GM12878 (cell line): ENCODE measurements at places on chromosomes 12 and 14. TPM values are rescaled to one million over a fixed set of nuclear protein-coding genes. Genes with fewer than 3 reads are reported as not detected.
A peak's percentile ranks its signal among the peaks of the same experiment; 100 is the strongest.

GRCh38 chr14:51828017-51828797, 32.2 kb upstream of the GNG2 start:
- H3K27ac ChIP-seq, result no peak overlapping the region
- no peaks in the 10 kb centered on the region for H3K27me3 ChIP-seq
- DNase-seq, result peak; percentile 74
- H3K4me3 ChIP-seq, result no peak overlapping the region
- H3K4me1 ChIP-seq, result no peaks in the 10 kb centered on the region

GRCh38 chr14:96706893-96707292, 90.3 kb upstream of the VRK1 start:
- peaks cover 11% of the 10 kb centered on the region for H3K4me1 ChIP-seq
- no peaks in the 10 kb centered on the region for H3K36me3 ChIP-seq
- no peaks in the 10 kb centered on the region for H3K27me3 ChIP-seq
- no peak for DNase-seq
- H3K4me3 ChIP-seq, result no peak overlapping the region

PHETA1 gene
- 1.3 and 1.4 TPM in 2 replicates for total RNA-seq

GRCh38 chr12:80264386-80264785, 165.0 kb downstream of the OTOGL start:
- H3K27ac ChIP-seq, result no peak overlapping the region
- no peaks in the 10 kb centered on the region for H3K27me3 ChIP-seq
- no peak for DNase-seq
- H3K4me3 ChIP-seq, result no peak overlapping the region
- no peaks in the 10 kb centered on the region for H3K4me1 ChIP-seq
- no peaks in the 10 kb centered on the region for H3K36me3 ChIP-seq

DNA sequence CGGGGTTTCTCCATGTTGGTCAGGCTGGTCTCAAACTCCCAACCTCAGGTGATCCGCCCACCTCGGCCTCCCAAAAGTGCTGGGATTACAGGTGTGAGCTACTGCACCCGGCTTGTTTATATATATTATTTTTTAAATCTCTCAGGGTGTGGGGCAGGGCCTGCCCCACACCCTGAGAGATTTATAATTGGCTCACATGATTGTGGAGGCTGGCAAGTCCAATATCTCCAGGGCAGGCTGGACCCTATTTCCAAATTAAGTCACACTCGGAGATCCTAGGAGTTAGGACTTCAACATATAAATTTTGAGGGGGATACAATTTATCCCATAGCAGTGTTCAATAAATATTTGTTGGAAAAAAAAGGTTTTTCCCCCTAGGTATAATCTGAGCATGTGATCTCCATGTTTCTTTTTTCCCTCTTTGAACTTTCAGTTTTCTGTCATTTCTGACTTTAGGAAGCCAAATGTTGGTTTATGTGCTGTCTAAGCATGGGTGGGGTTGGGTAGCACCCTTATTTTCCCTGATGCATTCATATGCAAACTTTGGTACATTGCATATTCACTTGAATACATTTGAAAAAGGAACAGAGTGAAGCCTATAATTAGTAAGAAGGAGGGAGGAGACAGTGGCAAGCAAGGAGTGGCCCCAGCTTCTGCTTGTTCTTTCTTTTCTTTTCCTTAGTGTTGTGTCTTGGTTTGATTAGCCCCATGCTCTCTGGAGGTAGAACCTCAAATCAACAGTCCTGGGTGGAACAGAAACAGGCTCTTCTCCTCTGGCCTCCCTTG, 8.7 kb upstream of the A2ML1 start:
- H3K4me3 ChIP-seq, result no peak overlapping the region
- no peaks in the 10 kb centered on the region for H3K27me3 ChIP-seq
- H3K4me1 ChIP-seq, result no peaks in the 10 kb centered on the region
- no peak for DNase-seq

- no peak for DNase-seq
- no peak overlapping the region for H3K27ac ChIP-seq
- H3K4me3 ChIP-seq, result no peak overlapping the region
Measured at GRCh38 chr12:27998658-27999057, 26.1 kb upstream of the PTHLH start.

DNA sequence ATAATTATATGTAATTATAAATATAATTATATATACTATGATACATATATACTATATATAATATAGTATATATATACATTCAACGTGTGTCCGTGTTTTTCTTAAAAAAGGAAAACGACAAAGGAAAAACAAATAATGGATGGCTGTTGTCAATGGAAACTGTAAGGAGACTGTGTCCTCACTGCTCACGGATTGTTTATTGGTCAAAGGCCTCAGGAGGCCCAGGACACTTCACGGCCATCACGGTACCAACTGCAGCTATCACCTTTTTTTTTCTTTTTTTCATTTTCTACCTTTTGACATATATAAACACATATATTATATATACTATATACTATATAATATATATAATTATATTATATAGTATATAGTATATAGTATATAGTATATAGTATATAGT, 113.4 kb downstream of the SPTSSA start:
- H3K4me1 ChIP-seq, result no peaks in the 10 kb centered on the region
- no peak overlapping the region for H3K4me3 ChIP-seq
- no peaks in the 10 kb centered on the region for H3K36me3 ChIP-seq
- no peaks in the 10 kb centered on the region for H3K27me3 ChIP-seq
- no peak overlapping the region for H3K27ac ChIP-seq
- no peak for DNase-seq

GRCh38 chr12:109450980-109451379, 26.1 kb downstream of the KCTD10 start:
- H3K4me3 ChIP-seq, result no peak overlapping the region
- no peak for DNase-seq
- peaks cover 20% of the 10 kb centered on the region for H3K36me3 ChIP-seq

CCDC38 gene
- 0.08 TPM in 1 of 2 replicates, not detected in the other for total RNA-seq

DNA sequence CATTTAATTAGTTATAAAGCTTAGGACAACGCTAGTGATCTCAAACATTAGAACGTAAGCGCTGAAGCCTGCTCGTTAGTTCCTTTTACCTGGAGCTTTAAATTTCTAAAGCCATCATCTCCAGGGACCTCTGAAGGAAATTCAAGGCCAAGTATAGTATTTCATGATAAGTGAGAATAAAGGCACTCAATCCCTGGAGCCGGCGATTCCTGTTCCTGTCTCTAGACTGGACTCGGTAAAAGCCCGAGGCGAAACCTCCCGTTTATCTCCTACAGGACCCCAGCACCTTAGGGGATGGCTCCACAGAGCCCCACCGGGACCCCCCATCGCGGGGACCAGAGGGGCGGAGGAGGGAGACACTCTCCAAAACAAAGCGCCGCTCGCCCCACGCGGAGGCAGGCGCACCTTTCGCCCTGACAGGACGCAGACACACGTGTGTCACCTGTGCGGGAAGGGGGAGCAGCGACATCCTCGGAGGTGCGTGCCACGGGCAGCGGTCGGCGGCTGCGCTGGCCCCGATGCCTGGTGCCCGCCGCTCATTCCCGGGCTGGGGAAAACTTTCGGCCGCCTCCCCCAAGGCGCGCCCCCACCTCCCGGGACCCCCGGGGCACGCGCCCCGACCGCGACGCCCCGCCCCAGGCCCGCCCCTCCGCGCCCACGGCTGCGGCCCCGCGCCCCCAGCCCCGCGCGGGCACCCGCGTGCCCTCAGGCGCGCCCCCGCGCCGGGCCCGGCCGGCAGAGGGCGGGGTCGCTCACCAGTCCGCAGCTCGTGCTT, 678 bp downstream of the RPS6KA5 start:
- DNase-seq, result no peak
- H3K27ac ChIP-seq, result peak overlapping the region; percentile 72

SPTB gene
- total RNA-seq, result 0.03 and 0.11 TPM in 2 replicates

- H3K27ac ChIP-seq, result no peak overlapping the region
- H3K27me3 ChIP-seq, result no peaks in the 10 kb centered on the region
- H3K36me3 ChIP-seq, result no peaks in the 10 kb centered on the region
- H3K4me1 ChIP-seq, result no peaks in the 10 kb centered on the region
- no peak overlapping the region for H3K4me3 ChIP-seq
Measured at GRCh38 chr12:5557906-5558305, 126.0 kb downstream of the NTF3 start.

GRCh38 chr12:128155571-128155970, 111.4 kb upstream of the TMEM132C start:
- DNase-seq, result no peak
- H3K27ac ChIP-seq, result no peak overlapping the region
- no peaks in the 10 kb centered on the region for H3K36me3 ChIP-seq
- H3K4me3 ChIP-seq, result no peak overlapping the region

DNA sequence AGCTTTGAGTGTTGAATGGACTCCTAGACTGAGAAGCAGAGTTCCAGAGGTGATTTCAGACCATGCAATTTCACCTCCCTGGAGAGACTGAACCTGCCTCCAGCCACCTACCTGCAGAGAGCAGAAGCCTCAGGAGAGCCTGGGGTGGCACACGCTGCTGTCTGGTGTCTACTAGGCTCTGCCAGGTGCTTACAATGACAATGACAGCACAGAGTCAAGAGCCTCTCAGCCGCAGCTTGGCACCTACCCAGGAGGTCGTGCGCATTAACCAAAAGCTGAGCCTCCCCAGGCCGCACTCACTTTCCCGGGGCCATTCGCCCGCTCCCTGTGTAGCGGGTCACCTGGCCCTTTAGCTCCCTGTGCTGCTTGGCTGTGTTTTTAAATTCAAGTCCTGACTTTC, 63.2 kb downstream of the TESC start:
- H3K4me3 ChIP-seq, result no peak overlapping the region
- peaks cover 4% of the 10 kb centered on the region; the same call in 1 of the 2 replicates for H3K27me3 ChIP-seq
- no peak overlapping the region for H3K27ac ChIP-seq
- H3K4me1 ChIP-seq, result no peaks in the 10 kb centered on the region; the same call in 1 of the 2 replicates
- DNase-seq, result no peak

DNA sequence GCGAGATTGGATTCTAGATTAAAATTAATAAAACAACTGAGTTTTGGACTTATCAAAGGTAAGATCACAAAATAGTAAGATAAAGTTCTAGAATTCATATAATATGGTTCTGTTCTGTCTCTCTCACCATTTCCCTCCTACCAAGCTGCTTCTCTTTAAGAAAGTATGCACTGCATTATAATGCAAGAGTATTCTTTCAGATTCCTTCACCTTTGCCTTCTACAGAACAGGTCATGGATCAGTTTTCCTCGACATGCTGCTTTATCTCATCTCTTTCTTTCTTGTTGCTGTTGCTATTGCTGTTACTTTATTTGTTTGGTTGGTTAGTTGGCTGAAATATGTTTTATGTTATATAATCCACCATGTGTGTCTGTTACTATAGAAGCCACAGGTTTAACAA, 357.0 kb downstream of the NAV3 start:
- H3K36me3 ChIP-seq, result no peaks in the 10 kb centered on the region
- H3K27me3 ChIP-seq, result no peaks in the 10 kb centered on the region
- no peak for DNase-seq
- no peaks in the 10 kb centered on the region for H3K4me1 ChIP-seq
- H3K4me3 ChIP-seq, result no peak overlapping the region

- H3K4me3 ChIP-seq, result no peak overlapping the region
- no peaks in the 10 kb centered on the region for H3K36me3 ChIP-seq
- H3K27ac ChIP-seq, result no peak overlapping the region
- peaks cover 6% of the 10 kb centered on the region; the same call in 1 of the 2 replicates for H3K4me1 ChIP-seq
- DNase-seq, result no peak
Measured at GRCh38 chr14:75970989-75971388, 10.8 kb downstream of the TGFB3 start.

GRCh38 chr12:70267550-70267949, 24.3 kb downstream of the CNOT2 start:
- DNase-seq, result no peak
- no peak overlapping the region for H3K4me3 ChIP-seq
- no peak overlapping the region for H3K27ac ChIP-seq
- H3K36me3 ChIP-seq, result no peaks in the 10 kb centered on the region
- no peaks in the 10 kb centered on the region for H3K4me1 ChIP-seq

GRCh38 chr12:110223777-110224378, 57.2 kb upstream of the ATP2A2 start:
- no peaks in the 10 kb centered on the region for H3K36me3 ChIP-seq
- no peak for DNase-seq
- H3K4me1 ChIP-seq, result no peaks in the 10 kb centered on the region
- no peak overlapping the region for H3K27ac ChIP-seq

- H3K27me3 ChIP-seq, result no peaks in the 10 kb centered on the region
- H3K4me1 ChIP-seq, result no peaks in the 10 kb centered on the region
- no peak for DNase-seq
- H3K4me3 ChIP-seq, result no peak overlapping the region
- H3K36me3 ChIP-seq, result peaks cover 6% of the 10 kb centered on the region; the same call in 1 of the 2 replicates
Measured at GRCh38 chr14:60106339-60106738, 14.6 kb downstream of the PCNX4 start.

DNA sequence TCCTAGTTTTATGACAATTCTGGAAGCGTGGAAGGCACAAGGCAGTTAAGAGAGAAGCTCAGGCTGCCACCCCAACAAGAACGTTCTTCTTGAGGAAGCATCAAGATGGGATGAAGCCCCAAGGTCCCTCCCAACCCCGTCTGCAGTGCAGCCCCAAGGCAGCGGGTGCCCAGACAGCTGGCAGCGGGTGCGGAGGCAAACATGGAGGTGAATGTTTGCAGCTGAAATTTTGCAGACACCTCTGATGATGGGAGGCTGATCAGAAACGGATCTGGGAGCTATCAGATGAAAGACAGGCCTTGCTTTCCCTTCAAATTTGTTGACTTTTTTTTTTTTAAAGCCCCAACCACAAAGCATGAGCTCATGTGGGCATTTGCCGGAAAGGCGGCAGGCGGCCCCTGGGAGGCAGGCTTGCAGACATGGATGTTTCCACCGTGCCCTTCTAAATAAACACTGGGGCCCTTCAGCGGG, 230.7 kb upstream of the RTL1 start:
- H3K36me3 ChIP-seq, result no peaks in the 10 kb centered on the region
- no peak overlapping the region for H3K27ac ChIP-seq
- H3K27me3 ChIP-seq, result no peaks in the 10 kb centered on the region

KRT7 gene
- total RNA-seq, result 6.6 and 7.6 TPM in 2 replicates

GRCh38 chr14:61146899-61147298, 134.2 kb downstream of the TMEM30B start:
- H3K4me1 ChIP-seq, result no peaks in the 10 kb centered on the region
- no peak overlapping the region for H3K27ac ChIP-seq

- H3K4me3 ChIP-seq, result no peak overlapping the region
- H3K4me1 ChIP-seq, result peaks cover 18% of the 10 kb centered on the region
- H3K36me3 ChIP-seq, result no peaks in the 10 kb centered on the region
- DNase-seq, result no peak
- H3K27ac ChIP-seq, result no peak overlapping the region
Measured at GRCh38 chr14:68696721-68697495, 96.0 kb downstream of the ZFP36L1 start.

CLEC4A gene
- 0.58 and 1.5 TPM in 2 replicates for total RNA-seq

GNB3 gene
- total RNA-seq, result 0.16 and 0.46 TPM in 2 replicates

RNASE2 gene
- not detected in 2 replicates for total RNA-seq

DNA sequence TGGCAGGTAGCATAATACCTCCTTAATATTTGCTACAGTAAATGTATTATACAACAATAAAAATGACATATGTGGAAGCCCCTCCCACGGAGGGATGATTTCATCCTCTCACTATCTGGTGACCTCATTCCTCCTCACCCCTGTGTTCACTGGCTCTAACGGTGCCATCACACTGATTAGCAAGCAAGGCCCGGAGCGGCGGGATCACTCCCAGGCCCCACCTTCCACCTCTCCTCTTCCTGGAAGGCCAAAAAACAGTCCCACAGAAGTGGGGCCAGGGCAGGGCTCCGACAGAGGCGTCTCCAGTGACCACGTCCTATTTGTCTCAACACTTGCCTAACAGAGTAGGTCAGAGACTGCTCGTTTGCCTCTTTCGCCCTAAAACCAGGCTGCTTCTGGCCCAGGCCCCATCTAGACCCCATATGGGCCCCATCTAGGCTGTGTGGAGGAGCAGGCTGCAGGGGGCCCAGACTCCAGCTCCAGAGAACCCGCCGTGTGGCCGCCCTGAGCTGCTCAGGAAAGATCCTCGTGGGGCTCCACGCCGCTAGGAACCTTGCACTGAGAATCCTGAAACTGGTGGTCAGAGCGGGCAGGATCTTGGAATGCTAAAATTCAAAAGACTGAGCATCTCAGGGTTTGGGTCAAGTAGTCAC, 3.7 kb downstream of the SELPLG start:
- peaks cover 69% of the 10 kb centered on the region for H3K4me1 ChIP-seq
- H3K36me3 ChIP-seq, result peaks cover 3% of the 10 kb centered on the region; the same call in 1 of the 2 replicates
- H3K27me3 ChIP-seq, result no peaks in the 10 kb centered on the region
- no peak for DNase-seq
